ENCODE measurements at places on chromosomes 16 and 17.

DNA sequence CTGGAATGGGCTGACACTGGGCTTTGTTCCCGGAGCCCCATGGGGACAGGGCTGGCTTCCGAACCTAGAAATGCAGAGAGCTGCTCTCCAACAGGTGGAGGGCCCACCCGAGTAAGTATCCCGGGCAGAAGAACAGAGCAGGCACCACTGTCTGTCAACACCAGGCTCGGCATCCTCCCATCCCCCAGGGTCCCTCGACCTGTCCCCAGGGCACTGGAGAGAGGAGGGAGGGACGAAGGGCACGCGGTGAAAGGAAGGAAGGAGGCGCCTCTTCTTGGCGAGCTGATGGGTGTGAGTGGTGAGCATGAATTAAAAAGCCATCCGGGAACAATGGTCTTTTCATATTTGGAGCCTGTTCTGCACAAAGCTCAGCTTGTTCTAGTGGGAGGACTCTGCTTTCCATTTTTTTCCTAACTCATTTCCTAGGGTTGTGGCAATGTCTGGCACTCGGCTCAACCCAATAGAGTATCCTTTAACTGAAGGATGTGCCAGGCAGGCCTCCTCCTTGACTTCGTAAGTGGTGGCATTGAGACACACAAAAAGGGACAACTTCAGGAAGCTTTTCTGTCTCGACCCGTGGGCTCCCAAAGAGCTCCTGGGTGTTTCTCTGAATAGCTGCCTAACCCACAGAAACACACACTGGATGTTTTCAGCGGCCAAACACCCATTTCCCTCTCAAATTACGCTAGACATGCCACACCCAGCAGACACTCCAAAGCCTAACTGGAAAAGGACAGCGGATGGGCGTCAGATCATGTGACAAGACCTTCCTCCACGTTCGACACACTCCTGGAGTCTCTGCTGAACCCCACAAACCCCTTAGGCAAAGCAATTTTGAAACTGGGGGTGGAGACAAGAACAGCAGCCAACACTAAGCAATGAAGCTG, 47.7 kb downstream of the ZFHX3 start:
- peak; percentile 19 for DNase-seq

DNA sequence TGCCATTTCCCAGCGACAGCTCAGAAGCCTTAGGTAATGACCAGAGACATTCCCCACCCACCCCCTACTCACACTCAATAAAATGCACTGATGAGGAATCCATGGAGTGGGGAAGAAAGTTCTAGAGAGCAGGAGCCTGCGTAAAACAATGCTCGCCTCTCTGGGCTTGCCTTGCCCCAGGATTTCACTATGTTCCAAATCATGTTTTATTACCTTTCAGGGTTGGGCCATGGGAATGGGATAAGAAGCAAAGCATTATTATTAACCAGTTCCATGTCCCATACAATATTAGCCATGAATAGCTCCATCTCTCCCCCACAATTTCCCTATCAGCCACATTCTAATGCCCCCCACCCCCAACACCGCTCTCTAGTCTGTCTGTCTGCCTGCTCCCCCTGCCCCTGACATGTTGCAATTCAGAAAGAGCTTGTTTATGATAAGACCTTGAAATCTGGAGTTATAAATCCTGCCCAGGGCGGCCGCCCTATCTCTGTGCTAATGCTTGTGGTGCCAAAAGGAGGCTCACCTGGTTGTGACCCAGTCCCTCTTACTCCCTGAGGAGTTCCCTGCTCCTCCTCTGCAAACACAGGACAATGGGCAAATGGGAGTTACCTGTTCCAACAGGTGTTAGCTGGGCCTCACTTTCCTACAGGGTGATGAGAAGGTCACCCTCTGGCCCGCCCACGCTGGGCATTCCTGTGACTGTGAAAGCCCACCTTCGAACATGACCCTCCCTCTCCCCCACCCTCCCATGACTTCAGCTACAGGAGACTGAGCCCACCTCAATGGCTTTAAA, 28.0 kb upstream of the DDX52 start:
- DNase-seq: peak; percentile 89

DNA sequence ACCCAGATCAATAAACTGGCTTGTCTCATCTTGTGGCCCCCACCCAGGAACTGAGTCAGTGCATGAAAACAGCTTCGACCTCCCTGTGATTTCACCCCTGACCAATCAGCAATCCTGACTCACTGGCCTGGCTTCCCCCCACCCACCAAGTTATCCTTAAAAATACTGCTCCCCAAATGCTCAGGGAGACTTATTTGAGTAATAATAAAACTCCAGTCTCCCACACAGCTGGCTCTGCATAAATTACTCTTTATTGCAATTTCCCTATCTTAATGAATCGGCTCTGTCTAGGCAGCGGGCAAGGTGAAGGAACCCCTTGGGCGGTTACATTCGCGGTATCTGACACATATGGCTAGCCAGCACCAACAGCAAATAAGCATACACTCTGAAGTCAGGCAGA, 9.8 kb upstream of the RABEP1 start:
- DNase-seq: no peak

GRCh38 chr16:78681743-78682142, 582.3 kb downstream of the WWOX start:
- no peak for DNase-seq

Data from NCI-H2029 treated with DMSO at 0.1 percent for 48 hours (cell line).